ENCODE measurements at places on chromosomes 2 and 18.

DNA sequence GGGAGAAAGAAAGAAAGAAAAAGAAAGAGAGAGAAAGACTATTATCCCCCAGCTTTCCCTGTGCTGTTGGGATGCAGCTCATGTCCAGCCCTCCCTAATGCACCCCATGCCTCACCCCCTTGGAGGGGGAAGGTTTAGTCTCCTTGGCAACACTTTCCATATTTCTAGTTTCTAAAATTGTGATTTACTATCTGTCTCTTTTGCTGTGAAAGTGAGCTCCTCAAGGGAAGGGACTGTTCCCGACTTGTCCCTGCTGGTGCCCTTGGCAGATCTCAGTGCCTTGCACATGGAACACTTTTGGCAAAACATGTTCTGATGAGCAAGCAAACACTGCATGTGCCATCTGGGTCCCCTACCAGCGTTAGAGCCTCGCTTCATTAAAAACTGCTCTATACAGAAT lies 11.7 kb upstream of the NAPG start:
- DNase-seq: no peak

- DNase-seq: no peak
Measured at GRCh38 chr2:127359520-127359919, 28.3 kb downstream of the MAP3K2 start.

DNA sequence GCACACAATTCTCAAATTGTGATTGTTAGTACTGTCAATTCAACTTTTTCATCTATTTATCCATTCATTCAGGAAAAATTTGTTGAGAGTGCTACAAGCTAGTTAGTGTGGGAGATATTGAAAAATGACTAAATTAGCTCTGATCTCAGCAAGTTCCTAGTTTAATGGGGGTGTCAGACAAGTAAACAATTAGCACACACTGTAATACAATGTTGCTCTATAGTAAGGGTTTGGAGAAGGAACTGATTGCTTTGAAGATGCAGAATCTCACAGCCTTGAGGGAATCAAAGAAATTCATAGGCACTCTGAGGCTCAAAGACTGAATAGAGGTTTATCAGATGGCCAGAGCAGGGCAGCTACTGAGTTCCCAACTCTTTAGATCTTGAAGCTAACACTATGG lies 6.8 kb upstream of the CCNYL1 start:
- DNase-seq: no peak

GRCh38 chr2:161172901-161173540 lies 12.8 kb downstream of the TANK start:
- no peak for DNase-seq

GRCh38 chr2:201327678-201328077 lies 29.5 kb downstream of the FLACC1 start:
- DNase-seq: no peak

GRCh38 chr18:12930376-12930775 lies 17.4 kb upstream of the SEH1L start:
- DNase-seq: no peak

GRCh38 chr18:6979954-6980353 lies 137.6 kb downstream of the LAMA1 start:
- DNase-seq: no peak

- no peak for DNase-seq
Measured at GRCh38 chr18:68034296-68034695, 517.8 kb upstream of the DSEL start.

DNA sequence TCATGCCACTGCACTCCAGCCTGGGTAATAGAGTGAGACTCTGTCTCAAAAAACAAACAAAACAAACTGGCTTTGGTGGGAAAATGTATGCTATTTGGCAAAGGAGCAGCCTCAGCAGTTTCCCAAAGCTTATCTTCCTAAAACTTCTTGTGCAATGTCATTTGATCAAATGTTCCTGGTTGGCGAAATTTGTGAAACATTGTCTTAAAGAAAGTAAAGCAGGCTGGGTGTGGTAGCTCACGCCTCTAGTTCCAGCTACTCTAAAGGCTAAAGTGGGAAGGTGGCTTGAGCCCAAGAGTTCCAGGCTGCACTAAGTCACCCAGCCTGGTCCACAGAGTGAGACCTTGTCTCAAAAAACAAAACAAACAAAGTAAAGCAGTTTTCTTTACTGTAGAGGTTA lies 17.3 kb upstream of the TAF4B start:
- DNase-seq: no peak

DNA sequence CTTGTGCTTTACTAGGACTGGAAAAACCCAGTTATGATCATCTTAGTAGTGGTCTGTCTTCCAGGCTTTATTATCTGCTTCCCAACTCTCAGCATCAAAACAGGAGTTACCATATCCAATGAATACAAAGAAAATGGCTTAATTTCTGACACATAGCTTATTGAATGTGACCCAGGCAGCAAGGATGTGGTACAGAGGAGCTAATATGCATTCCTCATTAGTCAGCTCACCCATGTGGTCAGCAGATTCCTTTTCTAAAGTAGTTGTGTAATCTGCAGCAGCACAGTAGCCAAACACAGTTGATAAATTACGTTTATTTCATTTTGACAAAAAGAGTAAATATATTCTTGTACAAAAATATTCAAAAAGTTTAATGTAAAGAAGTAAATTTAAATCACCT lies 43.6 kb downstream of the TSPYL6 start:
- DNase-seq: no peak

DNA sequence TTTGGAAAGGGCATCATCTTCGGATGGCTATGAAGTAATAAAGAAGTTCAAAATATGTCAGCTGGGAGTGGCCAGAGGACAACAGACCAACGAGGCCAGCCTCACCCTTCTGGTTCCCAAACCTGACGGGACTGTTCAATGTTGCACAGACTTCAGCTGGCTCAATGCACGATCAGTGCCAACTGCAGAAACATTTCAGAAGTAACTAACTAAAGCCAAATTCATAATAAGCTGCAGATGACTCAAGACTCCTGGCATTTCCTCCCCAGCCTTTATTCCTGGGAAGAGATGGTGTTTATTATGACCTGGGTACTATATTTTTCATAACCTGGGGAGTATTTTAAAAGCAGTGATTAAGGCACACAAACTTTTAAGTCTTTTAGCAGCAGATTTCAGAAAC lies 3.8 kb upstream of the ATP6V1C2 start:
- DNase-seq: no peak

DNA sequence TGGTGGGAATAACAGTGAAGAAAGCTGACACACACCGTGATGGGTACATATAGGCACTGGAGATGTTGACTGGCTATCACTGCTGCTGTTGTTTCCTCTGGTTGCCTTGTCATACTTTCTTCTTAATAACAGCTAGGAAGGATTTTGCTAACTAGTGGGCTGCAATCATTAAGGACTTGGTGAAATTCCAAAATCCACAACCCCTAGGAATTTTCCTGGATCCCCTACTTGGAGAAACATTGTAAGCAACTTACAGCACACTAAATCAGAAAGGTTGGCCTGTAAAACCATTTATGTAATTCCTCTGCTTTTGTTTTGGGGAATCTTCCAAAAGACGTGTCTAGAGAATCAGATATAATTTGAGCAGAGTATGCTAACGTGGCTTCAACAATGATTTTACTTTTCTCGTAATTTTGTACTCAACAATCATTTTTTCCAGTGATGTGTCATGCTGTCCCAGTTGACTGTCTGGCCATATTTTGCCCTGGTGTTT lies 8.0 kb upstream of the COL3A1 start:
- no peak for DNase-seq

GRCh38 chr2:6281524-6281923 lies 584.2 kb downstream of the CMPK2 start:
- no peak for DNase-seq

- no peak for DNase-seq
Measured at GRCh38 chr2:103402944-103403343, 641.1 kb downstream of the TMEM182 start.

DNA sequence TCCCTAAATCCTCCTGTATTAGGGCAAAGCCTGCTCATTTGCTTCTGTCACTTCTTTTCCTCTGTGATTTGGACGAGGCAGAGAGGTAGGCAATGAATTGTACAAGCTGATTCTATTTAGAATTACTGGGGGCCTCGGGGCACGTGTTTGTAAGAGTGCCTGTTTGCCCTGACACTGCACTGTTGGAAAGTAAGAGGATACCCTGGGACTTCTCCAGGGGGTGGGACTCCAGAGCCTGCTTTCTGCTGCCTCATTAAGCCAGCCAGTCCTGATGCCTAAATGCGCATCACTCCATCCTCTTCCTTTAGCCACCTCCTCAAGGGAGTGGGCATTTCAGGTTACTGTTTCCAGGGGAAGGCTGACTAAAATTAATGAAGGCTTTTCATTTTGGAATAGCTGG lies 134.3 kb downstream of the TDRD15 start:
- no peak for DNase-seq

GRCh38 chr2:54986264-54986663 lies 64.0 kb downstream of the RTN4 start:
- no peak for DNase-seq

DNA sequence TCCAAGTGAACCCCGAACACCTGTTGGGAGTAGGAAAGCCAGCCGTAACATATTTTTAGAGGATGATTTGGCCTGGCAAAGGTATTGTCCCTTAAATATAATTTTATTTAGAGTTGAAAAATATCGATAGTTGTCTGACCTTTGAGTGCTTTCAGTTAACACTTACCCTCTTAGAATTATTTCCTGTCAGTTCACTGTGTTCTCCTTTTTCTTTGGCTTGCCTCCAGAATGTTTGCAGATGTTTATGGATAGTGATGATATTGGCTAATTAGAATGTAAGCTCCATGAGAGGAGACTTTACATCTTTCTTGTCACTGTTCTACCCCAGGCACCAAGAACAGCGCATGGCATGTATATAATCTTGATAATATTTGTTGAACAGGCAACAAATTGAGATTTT lies 19.8 kb downstream of the PIKFYVE start:
- no peak for DNase-seq

DNA sequence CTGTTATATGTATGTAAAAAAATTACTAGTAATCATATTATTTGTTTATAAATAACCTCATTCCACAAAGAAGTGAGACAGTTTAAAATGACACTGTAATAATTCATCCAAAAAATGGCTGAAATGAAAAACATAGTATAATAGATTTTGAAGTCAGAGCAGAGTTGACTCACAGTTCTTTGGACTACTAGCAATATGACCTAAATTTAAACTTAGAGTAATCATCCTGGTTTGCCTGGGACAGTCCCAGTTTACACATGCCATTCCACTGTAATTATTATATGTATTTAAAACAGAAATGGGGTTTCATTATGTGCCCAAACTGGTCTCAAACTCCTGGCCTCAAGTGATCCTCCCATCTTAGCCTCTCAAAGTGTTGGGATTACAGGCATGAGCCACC lies 48.3 kb downstream of the CCDC88A start:
- DNase-seq: no peak

DNA sequence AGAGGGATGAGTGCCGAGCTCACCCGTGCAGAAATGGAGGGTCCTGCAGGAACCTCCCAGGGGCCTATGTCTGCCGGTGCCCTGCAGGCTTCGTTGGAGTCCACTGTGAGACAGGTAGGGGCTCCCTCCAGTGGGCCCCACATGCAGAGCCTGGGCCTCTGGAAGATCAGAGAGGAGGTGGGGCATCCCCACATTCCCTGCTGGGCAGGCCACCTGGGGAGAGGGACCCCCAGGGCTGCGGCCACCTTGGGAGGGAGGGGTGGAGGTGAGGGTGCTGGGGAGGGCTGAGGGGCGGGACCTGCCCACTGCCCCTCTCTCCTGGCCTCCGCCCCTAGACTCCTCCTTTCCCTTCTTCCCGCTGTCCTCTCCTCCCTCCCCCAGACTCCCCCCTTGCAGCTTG lies 38.5 kb downstream of the MTERF4 start:
- no peak for DNase-seq

GRCh38 chr2:196376984-196377877 lies 205.9 kb upstream of the STK17B start:
- DNase-seq: no peak

DNA sequence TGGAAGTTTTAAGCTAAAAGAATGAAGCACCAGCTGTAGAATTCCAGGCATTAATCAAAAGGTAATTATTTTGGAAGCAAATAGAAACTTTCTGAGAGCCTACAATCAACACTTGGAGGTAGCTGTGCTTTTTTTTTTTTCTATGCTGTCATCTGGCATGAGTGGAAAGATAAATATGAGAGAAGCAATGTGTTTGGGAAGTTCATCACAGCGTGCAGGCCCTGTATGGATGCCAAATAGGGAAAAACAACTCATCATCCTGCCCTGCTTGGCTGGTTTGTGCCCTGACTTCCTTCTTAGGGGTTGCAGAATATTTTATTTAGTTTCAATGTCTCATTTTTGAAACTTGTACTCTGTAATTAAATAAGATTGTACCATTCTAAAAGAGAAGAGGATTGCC lies 437.4 kb downstream of the PIK3C3 start:
- no peak for DNase-seq

- no peak for DNase-seq
Measured at GRCh38 chr2:8309131-8309530, 372.7 kb upstream of the ID2 start.

DNA sequence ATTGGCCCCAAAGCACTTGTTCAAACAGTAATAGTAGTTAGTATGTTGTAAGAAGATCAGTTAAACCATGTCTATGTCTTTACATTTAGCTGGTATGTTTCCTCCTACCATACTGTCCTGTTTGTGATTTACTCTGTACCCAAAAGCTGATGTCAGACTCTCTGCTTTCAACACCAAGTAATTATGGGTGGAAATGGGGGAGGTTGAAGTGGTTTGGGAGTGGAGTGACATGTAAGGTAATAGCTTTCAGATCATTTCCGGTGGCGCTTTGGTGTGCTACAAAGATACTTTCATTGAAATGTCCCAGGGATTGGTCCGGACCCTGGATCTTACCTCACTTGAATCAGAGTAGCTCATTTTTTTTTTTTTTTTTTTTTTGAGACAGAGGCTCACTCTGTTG lies 39.7 kb upstream of the TGIF1 start:
- DNase-seq: no peak

DNA sequence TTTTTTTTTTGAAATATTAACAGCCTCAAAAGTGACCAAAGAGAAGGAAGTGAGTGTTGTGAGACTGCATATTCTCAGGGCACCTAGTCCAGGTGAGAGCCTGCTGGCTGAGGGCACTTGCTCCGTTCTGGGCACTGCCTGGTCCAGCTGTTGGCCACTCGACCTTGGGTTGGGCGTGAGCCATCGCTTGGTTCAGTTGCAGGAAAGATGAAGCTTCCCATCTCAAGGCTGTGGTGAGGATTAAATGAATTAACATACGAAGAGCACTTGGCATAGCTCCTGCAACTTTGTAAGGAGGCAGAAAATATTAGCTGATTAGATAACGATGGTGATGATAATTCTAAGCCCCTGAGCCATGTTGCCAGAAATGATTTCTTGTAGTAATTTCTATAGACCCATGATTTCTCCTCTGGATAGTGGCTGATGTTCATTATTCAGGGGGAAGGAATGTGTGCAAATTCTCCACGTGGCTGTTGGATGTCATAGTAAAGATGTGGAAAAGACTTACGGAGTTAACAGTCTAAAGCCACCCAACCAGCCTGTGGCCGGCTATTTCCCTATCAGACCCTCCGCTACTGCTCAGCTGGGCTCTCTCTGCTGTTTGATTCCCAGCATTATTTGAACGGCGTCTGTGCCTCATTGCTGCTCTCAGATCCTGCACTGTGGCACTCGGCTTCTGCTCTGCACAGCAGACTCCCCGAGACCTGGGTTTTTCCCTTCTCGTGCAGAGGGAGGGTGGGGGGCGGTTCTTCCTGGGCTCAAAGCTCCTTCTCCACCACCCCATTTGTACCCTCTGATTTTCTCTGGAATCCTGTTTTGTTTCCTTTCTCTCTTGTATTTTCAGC lies 221.1 kb downstream of the GALR1 start:
- no peak for DNase-seq
